ENCODE measurements at places on chromosomes 6 and 20. TPM values are rescaled to one million over a fixed set of nuclear protein-coding genes. Genes with fewer than 3 reads are reported as not detected.

SYCP2 gene
- 0.94 TPM for total RNA-seq

DNA sequence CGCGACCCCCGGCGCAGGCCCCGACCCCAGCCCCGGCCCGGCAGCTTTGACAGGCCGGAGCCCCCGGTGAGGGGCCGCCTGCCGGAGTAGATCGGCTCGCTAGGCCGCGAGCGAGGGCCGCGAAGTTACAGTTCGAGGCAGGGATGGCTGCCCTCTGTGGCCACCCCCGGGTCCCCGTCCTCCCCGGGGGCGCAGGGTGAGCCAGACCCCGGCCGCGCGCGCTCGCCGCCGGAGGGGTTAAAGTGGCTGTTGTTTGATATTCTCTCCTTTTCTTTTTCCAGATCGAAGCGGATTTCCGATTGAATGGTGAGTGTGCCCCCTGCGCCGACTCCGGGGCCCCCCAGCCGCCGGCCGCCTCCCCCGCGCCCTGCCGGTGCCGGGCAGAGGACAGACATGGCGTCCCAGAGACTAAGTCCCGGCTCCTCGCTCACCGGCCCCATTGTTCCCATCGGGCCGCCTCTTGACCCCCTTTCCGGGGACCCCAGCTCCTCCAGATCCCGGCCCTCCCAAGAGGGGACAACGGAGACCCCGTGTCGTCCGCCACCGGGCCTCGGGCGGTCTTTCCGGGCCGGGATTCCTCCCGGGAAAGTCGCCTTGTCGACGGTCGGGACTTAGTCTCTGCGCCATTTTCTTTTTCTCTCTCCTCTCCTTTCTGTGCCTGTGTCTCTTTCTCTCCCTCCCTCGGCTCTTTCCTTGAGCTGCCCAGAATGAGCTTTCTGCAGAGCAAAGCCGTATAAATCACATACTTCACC is 704 bp downstream of the TOP1 start:
- DNase-seq: peak; percentile 51

DNA sequence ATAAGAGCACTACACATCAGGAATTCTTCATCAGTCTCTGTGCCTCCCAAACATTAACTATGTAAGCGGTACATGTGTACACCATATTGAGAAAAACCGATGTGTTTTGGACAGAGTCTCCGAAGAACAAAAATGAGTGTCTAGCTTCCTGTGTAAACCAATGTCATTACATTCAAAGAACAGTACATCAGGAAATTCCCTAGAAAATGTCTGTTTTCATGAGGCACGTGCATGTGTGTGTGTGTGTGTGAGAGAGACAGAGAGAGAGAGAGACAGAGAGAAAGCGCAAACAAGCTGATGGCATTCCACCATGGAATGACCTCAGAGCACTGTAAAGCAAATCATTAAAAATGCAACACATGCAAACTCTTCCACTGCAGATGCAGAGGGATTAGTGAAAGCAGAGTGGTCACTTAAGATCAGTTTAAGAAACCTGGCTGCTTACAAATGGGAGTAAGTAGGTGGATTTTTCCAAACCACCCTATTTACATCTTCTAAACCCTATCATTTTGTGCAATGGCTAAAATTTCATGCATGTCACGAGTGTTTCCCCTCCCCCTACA is 133.9 kb downstream of the HIVEP2 start:
- no peak for DNase-seq

GRCh38 chr20:61690150-61690549 is 375.5 kb downstream of the TAF4 start:
- no peak for DNase-seq

DNA sequence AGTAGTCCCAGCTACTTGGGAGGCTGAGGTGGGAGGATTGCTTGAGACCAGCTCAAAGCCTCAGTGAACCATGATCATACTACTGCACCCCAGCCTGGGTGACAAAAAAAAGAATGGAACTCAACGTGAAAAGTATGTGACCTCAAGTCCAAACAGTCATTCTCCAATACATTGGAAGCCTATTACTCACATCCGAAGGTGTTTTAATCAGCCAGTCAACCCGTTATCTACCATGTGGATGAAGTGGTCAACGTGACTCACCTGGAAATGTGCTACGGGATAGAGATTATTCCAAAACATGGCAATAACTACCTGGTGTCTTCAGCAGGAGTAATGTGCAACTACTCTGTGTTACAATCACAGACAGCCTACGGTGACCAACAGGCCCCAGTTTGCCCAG is 85.8 kb upstream of the TOP1 start:
- no peak for DNase-seq

- peak; percentile 26 for DNase-seq
These were observed 24.8 kb downstream of the COL20A1 start for GRCh38 chr20:63317601-63318291.

DNA sequence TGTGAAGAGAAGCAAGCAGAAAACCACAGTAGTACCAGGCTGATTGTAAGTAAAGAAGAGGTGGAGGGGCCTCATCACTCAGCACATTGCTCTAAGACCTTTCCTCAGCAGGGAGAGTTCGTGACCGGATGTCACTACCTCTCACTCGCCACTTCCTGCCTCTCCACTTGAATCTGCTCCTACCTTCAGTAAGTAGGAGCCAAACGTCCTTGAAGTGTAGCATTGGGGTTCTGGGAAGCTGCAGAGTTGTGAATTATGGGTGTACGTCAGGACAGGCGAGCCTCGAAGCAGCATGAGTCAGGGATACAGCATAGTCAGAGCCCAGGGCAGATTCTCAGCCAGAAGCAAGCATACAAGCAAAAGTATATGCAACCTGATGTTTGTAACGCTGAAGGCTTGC is 224.9 kb downstream of the PHACTR1 start:
- no peak for DNase-seq

- no peak for DNase-seq
These were observed 22.4 kb downstream of the OR2B2 start for GRCh38 chr6:27889628-27890444.

DNA sequence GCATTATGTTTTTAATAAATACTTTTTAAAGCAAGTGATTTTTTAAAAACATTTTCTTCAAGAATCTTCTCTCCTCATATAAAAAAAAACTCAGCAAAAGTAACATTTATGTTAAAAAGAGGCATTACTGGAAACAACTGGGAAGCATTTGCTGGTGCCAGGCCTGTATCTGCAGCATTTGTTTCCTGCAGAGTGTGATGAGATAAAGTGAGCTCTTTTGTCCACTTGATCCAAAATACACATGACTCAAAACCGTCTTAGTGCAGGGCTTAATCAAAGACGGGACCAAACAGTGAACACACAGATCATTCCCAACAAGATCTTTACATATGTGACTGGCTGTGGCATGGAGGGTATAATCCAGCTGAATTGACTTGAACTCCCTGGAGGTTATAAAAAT is 28.3 kb upstream of the RIPPLY2 start:
- DNase-seq: no peak

DNA sequence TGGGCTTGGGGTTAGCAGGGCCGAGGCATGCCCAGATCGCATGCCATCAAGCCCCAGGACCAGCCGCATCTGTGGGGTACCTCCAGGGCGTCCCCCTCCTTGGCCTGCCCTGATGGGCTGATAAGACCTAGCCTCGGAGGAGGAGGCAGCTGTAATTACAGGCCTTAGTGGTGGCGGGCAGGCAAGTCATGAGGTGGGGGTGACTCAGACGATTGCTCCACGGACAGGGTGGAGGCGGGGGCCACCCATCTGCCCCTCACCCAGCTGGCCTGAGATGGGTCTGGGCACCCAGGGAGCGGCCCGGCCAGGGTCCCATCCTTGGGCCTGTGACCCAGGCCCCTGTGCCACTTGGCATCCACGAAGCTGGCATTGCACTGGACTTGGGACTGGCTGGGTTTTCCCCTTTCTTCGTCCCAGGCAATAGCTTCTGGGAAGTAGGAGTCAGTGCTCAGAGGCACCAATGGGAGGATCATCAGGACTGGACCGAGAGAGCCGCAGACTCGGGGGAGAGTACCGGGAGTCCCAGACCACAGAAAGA is 57.5 kb downstream of the CEBPB start:
- peak; percentile 37 for DNase-seq
